ENCODE measurements at places on chromosomes 11 and 22.

- no peak for DNase-seq
Measured at GRCh38 chr11:130554241-130555055, 106.0 kb downstream of the ADAMTS15 start.

DNA sequence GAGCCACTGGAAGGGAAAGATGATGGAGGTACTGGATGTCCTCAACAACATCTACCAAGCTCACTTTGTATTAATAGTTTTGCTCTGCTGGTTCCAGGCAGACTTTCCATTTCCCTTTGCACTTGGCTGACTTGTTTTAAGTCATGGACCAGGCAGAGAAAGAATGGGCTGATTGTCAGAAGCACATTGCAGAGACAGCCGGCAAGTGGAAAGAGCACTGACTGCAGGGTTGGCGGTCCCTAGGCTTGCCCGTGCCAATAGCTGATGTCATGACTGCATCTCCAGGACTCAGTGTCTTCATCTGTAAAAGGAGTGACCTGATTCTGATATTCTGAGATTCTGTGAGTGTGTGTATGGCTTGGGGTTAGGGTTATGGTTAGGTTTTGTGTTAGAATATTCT, 20.9 kb upstream of the NNMT start:
- no peak for DNase-seq

GRCh38 chr11:66845143-66845875, 2.1 kb downstream of the RCE1 start:
- no peak for DNase-seq

- DNase-seq, result no peak
Measured at GRCh38 chr22:49791682-49792081, 36.0 kb downstream of the BRD1 start.

DNA sequence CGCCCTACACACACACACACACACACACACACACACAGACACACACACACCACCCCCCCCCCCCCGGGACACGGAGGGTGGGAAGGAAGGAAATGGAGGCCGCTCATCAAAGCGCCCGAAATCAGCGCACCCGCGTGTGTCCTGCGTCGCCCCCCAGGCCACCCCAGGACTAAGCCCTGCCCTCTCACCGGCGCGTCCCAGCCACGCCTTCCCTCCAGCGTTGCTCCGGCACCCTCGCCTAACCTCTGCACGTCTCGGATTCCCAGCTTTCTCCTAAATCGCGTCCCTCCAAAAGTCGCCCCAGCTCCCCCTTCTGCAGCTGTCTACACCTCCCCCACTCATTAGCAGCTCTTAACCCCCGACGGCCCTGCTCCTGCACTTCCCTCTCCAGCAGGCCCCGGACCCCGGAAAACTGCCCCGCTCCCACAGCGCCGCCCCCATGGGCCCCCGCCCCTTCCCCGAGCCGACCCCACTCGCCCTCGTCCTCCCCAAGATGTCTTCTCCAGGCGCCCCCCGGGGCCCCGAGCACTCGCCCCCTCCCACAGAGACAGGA, 557 bp downstream of the PACSIN2 start:
- peak; percentile 54 for DNase-seq

DNA sequence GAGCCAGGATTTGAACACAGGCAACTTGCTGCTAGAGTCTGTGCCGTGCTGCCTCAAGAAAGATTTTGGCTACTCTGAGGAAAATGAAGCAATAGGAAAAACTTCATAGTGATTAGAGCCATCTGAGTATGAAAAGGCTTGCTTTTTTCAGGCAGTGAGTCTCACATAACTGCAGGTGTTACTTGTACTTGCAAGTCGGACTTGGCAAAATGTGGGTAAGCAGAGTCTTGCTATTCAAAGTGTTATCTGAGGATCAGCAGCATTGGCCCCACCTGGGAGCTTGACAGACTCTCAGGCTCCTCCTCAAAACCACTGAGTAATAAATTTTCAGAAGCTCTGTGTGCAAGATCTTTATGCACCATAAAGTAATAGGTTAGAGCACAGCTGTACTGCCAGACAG, 18.1 kb downstream of the RNF141 start:
- no peak for DNase-seq

DNA sequence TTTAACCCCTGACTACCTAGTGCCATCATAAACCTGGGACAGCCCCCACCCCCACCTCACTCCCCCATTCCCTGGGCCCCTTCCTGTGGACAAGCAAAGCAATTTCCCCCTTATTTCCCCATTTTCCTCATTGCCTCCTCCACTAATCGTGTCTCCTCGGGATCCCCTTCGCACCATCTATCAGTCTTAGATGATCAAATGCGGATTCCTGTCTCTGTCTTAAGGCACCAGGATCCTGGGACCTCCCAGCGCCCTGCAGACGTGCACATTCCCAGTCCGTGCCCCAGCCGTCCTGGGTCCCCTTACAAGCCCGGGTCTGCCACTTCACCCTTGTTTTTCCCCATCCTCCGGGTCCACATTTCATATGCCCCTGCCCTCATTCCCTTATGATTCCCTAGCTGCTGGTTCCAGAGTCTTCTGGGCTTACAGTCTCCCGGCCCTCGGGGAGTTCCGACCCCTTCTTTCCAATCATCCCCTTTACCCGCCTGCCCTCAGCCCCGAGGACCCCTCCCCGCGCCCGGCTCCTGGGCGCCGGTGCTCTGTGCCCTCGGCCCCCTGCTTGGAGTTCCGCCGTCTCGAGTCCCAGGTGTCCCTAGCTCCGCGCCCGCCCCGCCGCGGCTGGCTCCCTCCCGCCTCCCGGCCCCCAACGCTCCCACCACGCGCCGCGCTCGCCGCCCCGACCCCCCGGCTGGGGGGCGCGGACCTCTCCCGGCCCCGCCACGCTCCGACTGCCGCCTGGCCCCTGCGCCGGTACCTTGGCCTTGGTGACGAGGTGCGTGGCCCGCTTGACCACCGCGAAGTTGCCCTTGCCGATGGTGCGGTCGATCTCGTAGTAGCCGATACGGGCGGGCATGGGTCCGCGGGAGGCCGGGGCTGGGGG, 599 bp downstream of the SIK3 start:
- DNase-seq, result peak; percentile 18

GRCh38 chr11:45828996-45829395, 18.3 kb upstream of the CRY2 start:
- DNase-seq, result no peak

- no peak for DNase-seq
Measured at GRCh38 chr11:17604201-17604914, 57.3 kb downstream of the OTOG start.

GRCh38 chr11:18088366-18088765, 17.5 kb downstream of the SAAL1 start:
- DNase-seq, result no peak

DNA sequence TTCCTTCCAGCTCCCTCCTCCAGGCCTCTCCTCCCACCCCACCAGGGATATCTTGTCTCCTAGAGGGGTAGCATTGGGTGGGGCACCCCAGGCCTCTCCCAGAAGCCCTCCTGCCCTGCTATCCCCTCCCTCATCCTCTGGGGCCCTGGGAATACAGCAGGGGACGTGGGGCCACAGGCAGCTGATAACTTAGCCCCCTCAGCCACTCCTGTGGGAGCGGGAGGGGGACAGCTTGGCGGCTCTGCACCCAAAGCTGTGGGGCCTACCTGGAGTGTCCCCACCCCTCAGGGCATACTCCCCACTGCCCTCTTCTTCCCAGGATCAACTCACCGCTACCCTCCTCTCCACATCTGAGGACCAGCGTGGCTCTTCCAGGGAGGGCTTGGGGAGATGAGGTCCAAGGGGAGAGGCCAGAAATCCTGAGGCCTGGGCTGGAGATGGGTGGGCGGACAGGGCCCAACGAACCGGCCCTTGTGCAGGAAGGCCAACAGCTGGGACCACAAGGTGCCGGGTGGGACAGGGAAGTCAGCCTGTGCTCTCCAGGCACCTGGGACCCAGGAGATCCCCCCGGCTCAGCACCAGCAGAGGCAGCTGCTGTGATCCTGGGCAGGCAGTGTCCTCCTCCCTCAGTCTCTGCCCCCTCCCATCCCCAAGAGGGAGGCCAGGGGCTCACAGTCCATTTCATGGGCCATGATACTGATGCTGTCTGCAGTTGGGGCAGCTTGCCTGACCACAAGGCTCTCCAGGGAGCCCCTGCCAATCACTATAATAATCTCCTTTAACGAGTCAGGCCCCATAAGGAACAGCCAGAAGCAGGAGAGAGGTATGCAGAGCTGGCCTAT, 23.2 kb downstream of the NEAT1 start:
- DNase-seq, result no peak

DNA sequence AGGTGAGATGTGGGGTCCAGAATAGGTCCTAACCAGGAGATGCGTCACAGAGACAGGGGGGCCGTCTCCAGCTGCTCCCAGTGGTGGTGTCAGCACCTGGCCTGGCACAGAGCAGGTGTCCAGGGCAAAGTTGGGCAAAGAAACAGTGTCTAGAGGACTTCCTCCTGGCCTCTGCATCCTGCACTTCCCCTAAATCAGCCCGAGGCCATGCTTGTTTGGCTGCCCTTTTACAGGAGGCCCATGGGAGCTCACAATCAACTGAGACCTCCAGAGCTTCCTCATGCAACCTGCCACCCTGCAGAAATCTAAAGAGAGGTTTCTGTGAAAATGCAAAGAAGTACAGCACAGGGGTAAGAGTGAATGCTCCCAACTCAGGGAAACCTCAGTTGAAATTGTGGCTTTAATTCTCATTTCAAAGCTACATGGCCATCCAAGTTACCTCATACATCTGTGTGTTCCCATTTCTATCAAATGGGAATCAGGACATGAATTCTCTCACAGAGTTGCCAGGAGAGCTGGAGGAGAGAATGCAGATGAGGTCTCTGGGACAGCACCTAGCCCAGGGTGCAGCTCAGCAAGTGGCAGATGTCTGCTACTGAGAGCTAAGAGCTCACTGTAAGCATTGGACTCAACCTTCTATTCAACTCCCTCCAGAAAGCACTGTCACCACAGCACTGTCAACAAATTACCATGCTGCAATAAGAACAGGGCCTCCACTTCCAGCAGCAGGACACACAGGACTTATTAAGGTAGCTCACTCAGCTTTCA, 32.6 kb downstream of the TCIRG1 start:
- no peak for DNase-seq

DNA sequence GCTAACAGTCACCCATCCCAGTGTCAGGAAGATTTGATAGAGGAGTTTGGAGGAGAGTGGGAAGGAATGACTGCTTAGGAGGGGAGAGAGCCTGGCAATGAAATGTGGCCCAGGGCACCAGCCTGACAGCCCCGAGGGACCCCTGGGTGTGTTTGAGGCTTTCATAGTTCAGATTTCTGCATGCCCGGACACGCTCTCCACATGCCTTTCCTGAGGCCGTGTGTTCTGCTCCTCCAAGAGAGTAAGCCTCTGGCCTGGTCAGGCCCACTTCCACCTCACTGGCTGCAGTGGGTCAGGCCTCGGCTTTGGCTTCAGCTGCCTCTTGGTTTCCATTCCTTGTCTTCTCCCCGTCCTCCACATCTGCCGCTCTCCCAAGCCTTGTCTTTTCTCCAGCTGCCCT, 78.4 kb downstream of the C22orf31 start:
- no peak for DNase-seq

- peak; percentile 75 for DNase-seq
Measured at GRCh38 chr22:50146439-50147238, 23.9 kb upstream of the PANX2 start.

DNA sequence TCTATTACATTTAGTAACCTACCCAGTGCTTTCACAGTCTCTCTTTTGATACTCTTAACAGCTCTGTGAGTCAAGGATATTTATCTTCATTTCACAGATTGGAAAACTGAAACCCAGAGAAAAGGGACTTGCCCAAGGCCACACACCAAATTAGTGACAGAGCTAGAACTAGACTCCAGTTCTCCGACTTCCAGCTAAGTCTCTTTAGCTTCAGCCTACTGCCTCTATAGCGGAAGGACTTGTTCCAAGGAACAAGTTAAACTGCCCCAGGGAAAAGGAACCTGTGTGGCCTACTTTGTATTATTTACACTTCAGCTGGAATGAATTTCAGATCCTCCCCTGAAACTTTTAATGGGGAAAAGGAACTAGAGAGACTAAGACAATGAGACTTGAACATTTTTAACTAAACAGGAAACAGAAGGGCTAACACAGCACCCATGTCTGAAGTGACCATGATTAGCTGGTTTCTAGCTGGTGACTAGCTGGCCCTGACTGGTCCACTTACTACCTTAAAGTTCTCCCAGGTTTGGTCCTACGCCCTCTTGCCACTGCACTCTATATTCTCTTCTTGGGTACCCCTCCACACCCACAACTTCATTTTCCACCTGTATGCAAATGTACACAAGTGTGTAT, 1.3 kb downstream of the LRRC51 start:
- no peak for DNase-seq

Data from Calu3 (cell line).